Body of pancreas (tissue), 4 donors: ENCODE measurements at places on chromosomes 5 and 9.
A peak's percentile ranks its signal among the peaks of the same experiment; 100 is the strongest.

- peak; percentile 56 for DNase-seq
Observed at GRCh38 chr9:128068386-128069205, 564 bp downstream of the SLC25A25 start.

- no peak for DNase-seq
Observed at GRCh38 chr5:56817263-56818014, 2.1 kb downstream of the MAP3K1 start.

DNA sequence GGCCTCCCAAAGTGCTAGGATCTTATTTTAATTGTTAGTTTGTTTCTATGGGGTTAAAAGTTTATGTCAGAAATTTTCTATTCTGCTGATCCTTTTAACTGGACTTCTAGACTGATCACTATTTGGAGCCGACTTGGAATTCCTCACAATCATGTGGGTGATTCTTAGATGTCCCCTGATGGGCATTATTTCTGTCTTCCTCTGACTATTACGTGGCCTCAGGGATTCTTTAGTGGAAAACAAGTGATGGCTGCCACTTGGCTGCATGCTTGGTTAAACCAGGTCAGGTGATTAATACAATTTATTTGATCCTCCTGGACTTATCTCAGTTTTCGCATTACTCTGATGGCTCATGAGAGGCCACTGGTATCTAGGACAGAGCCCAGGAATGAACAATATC is 32.2 kb upstream of the OR2S2 start:
- no peak for DNase-seq

- no peak for DNase-seq
Observed at GRCh38 chr5:87340716-87341115, 72.0 kb downstream of the CCNH start.

DNA sequence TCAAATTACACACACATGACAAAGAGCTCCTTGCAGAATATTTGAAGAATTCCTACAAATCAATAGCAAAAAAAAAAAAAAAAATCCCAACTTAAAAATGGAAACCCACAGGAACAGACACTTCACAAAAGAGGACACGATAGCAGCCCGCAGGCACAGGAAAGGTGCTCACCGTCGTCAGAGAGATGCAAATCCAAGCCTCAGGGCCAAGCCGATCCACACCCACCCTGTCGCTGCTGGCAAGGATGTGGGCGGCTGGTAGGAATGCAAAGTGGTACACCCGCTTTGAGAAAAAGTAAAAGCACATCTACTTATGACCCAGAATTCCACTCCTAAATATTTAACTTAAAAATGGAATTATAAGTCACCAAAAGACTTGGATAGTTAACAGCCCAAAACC is 10.8 kb downstream of the LCN9 start:
- no peak for DNase-seq

DNA sequence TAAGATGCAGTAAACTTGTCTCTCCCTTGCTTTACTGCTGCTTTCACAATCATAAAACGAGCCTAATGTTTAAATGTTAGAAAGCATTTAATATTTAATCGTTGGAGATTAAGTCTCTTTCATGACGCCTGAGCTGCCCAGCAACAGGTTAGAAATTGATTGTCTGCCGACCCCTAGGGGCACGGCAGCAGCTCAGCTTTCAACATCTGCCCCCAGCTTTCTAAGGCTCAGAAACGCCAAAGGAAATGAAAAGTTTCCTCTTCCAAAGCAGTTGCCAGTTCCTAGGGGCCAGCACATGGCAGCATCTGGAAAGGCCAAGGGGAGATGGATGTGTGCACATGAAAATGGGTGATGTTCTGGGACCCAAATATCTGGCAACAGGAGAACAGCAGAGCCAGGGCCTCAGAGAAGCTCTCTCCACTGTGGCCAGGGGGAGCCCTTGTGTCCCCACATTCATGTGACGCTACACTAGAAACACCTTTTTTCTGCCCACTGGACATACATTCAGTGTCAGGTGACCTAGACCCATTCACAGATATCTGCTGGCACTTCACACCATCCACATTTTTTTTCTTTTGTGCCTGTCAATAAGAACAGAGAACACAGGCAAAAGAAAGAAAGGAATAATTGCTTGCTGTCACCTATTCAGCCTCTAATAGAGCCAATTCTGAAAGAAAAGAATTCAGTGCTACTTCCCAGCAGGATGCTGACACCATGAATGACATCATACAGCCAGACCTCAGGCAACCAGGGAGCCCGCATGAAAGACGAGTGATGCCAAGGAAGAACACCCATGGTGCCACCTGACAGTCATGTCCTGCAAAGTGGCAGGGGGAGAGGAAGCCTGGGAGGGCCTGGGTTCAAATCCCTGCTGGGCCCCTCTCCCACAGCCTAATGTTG is 205.0 kb upstream of the TAS2R1 start:
- DNase-seq: no peak

GRCh38 chr5:111779922-111780292 is 22.9 kb upstream of the NREP start:
- DNase-seq: no peak

GRCh38 chr5:126736141-126736540 is 40.8 kb upstream of the LMNB1 start:
- DNase-seq: no peak

- DNase-seq: no peak
Observed at GRCh38 chr5:60701321-60701968, 1.5 kb upstream of the DEPDC1B start.

- DNase-seq: no peak
Observed at GRCh38 chr5:87150630-87151029, 117.1 kb upstream of the RASA1 start.

GRCh38 chr5:36772276-36773140 is 104.1 kb upstream of the NIPBL start:
- DNase-seq: no peak

- no peak for DNase-seq
Observed at GRCh38 chr5:103289024-103289423, 30.5 kb downstream of the MACIR start.

- DNase-seq: no peak
Observed at GRCh38 chr9:117074342-117074662, 340.6 kb downstream of the ASTN2 start.

DNA sequence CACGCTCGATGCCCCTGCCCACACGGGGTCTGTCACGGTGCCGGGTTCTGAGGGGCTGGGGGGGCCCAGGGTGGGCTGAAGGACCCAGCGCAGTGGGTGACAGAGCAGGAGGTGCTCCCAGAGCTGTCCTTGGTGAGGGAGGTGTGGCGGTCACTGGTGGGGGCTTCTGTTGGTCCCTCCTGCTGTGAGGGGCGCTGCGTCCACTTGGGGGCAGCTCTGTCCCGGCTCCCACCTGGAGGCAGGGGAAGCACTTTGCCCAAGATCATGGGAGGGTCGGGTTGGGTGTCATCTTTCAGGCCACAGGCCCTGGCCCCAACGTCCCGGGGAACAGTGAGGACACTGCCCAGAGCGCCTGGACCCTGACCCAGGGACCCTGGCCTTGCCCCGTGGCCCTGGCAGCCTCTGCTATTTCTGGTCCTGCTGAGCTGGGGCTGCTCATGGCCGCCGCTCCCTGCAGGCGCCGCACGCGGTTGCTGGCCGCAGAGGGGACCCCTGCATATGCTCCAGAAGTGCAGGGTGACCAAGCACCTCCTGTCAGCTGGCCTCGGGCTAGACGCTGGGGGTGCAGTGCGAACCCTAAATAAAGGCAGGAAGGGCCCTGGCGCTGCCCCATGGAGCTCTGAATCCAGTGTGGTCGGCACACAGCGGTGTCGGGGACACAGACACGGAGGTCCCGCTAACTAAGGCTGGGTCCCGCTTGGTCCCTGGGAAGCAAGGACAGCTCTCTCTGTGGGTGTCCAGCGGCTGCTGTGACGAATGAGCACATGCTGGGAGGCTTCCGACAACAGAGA is 11.6 kb upstream of the RNU6ATAC start:
- no peak for DNase-seq

DNA sequence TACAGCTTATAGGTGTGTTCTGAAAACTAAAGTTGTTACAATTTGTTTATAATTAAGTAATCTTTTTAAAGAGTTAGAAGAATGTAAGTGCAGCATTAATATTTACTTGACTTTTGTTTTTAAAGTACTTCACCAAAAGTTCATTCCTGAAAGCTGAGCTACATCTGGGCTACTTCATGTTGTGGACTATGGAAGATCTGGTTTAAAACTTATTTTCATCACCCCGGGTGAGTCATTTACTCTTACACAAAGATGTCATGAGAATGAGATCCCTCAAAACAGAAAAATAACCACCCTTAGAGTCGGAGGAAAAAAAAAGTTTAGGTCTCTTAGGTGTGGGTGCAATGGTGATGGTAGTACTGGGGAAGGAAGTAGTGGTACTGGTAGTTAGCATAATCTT is 5.1 kb downstream of the POU5F2 start:
- no peak for DNase-seq

- no peak for DNase-seq
Observed at GRCh38 chr5:51487952-51488351, 104.7 kb downstream of the ISL1 start.

DNA sequence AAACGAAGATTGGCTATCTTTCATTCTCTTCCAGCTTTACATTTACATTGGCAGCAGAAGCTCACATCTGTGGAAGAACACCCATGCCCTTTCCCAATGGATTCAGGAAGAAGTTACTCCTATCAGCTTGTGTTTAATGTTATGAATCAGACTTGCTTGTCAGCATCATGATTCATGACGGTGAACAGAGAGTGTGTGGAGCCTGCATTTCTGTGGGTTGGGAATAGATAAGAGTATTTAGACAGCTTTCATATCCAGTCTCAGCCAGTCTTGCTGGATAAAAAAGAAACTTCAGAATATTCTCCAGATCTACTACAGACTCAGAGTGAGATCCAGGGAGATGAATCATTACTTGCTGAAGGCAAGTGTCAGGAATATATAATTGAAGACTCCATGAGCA is 812.9 kb upstream of the ZNF608 start:
- no peak for DNase-seq

GRCh38 chr5:172235132-172235780 is 41.3 kb downstream of the EFCAB9 start:
- no peak for DNase-seq

GRCh38 chr5:181044662-181045305 is 4.7 kb downstream of the BTNL9 start:
- DNase-seq: no peak

- peak; percentile 84 for DNase-seq
Observed at GRCh38 chr5:134525683-134526482, 413 bp downstream of the JADE2 start.

GRCh38 chr5:9877488-9877887 is 247.3 kb upstream of the TAS2R1 start:
- no peak for DNase-seq

DNA sequence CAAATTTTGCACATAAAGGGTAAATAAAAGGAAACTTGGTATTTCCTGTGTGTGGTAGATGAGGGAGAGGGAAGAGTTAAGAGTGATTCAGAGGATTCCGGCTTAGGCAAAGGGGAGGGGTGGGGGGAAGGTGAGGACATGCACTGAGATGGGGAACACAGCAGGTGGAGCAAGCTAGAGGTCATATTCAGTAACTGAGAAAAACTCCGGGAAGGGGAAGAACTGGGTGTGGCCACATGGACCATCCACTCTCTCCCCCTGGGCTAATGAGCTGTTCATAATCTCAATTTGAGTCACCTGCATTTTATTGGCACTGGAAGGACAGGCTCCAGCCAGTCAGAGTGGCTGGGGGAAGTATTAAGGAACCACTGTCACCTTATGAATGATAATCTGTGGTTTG is 45.1 kb upstream of the UGCG start:
- DNase-seq: peak; percentile 17

DNA sequence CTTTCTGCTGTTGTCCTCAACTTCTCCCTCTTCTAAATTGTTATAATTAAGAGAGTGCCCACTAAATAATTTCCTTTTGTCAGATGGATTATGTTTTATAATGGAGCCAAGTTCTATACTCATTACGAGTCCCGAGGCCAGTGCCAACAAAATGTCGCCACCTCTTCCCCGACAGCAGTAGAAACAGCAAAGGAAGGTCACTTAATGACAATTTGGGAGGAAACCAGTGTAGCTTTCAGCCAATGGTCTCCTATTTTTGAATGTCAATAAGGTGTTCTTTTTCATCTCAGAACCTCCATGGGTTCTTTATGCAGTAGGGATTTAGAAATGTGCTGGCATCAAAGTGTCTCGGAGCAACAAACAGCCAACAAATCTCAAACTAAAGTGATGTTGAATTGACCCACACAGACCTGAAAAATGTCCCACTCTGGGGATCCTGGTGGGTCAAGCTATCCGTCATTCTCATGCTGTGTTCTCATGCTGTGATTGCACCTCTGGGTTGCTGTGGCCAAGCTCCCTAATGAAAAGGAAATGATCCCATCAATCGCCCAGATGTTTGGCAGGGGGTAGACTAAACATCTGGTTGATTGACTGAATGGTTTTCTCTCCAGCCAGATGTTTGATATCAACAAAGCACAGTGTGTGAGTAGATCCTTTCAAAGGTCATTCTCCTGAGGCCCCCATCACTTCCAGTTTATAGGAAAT is 291.9 kb downstream of the DMAC1 start:
- no peak for DNase-seq

GRCh38 chr9:111728617-111729366 is 65.9 kb downstream of the SHOC1 start:
- DNase-seq: no peak

DNA sequence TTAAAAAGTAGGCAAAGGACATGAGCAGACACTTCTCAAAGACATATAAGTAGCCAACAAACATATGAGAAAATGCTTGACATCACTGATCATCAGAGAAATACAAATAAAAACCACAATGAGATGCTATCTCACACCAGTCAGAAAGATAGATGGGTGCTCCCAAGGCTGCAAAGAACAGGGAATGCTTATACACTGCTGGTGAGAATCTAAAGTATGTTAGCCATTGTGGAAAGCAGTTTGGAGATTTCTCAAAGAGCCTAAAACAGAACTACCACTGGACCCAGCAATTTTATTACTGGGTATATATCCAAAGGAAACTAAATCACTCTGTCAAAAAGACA is 154.2 kb downstream of the NDUFS4 start:
- no peak for DNase-seq

- peak; percentile 40 for DNase-seq
Observed at GRCh38 chr5:134874831-134875655, 872 bp downstream of the TXNDC15 start.

DNA sequence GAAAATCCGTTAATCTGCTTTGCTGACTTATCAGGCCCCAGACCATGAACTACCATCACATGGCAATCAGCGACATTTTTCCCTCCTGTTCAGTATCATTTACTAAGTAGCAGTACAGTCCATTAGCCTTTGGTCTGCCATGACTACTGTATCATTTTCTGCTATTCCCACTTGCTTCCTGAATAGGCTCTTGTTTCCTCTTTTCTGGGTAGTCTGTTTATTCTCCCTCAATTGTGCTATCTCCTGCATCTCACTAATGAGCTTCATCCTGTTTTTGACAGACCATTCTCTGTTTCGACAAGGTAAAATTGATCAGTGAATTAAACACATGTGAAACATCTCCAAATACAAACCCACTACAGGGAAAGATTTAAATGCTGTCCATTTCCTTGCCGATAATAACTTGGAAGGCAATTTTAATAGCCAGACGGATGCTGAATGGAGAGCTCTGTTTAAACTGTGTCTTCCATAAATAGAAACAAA is 263.5 kb upstream of the ANKRD55 start:
- DNase-seq: no peak

GRCh38 chr9:12732971-12733370 is 39.8 kb downstream of the TYRP1 start:
- no peak for DNase-seq
